Lung microvascular endothelial cell (primary cell): ENCODE measurements at places on chromosomes 6 and 20.

DNA sequence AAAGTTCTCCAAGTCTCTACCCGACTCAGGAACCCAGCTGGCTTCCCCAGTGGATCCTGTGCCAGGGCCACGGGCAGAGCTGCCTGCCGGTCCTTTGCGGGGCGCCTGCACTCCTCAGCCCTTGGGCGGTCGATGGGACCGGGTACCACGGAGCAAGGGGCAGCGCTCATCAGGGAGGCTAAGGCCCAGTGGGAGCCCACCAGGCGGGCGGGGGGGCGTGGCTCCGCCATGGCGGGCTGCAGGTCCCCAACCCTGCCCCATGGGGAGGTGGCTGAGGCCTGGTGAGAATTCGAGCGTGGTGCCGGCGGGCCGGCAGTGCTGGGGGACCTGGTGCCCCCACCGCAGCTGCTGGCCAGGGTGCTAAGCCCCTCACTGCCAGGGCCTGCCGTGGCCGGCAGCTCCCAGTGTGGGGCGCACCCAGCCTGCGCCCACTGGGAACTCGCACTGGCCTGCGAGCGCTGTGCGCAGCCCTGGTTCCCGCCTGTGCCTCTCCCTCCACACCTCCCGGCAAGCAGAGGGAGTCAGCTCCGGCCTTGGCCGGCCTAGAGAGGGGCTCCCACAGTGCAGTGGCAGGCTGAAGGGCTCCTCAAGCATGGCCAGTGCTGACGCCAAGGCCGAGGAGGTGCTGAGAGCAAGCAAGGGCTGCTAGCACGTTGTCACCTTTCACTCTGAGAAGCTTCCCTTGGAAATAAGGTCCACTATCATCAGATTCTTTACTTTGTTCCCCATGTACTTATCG, 14.8 kb upstream of the ELOVL5 start:
- DNase-seq, result no peak

GRCh38 chr20:42565235-42565995, 624.3 kb downstream of the PTPRT start:
- DNase-seq, result no peak

DNA sequence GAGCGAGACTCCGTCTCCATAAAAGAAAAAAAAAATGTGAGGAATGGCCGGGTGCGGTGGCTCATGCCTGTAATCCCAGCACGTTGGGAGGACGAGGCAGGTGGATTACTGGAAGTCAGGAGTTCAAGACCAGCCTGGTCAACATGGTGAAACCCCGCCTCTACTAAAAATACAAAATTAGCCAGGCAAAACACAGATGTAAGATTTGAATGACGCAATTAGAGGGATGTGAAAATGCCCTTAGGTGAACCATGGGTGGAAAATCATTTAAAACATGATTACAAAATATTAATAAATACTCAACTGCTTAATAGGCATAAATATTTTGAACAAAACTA, 20.9 kb downstream of the COL9A3 start:
- no peak for DNase-seq

DNA sequence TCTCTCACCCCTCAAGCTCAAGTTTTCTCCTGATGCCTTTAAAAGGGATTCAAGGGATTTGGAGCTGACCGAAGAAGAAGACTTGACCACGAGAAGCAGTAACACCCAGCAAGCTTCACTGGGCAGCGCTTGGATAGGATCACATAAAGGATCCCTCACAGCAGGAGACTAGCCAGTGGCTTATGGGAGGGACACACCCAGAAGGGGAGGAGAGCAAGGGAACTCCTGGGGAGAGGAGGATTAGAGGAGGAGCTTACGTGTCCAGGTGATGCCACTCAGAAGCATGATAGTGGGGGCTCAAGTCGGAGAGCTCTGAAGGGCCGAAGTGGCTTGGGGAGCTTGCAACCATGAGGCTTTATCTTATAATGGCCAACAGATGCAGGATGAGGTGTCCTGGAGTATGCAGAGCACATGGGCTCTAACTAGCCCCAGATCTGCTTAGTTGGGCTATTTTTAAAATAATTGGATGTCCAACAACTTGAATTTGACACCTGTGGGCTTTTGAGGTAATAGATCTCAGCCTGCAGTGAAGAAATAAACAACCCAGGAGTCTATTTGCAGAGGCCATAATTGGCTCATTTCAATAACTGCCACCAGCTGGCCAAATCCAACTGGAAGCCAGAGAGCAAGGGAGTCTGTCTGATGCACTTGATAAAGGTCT, 137.9 kb upstream of the EXOC2 start:
- no peak for DNase-seq

- no peak for DNase-seq
Observed at GRCh38 chr6:92052513-92052912, 1366.8 kb downstream of the EPHA7 start.

GRCh38 chr20:14481863-14482262, 144.5 kb upstream of the FLRT3 start:
- DNase-seq, result no peak
